Fibroblast of mammary gland (primary cell): ENCODE measurements at places on chromosomes 3 and 15.

DNA sequence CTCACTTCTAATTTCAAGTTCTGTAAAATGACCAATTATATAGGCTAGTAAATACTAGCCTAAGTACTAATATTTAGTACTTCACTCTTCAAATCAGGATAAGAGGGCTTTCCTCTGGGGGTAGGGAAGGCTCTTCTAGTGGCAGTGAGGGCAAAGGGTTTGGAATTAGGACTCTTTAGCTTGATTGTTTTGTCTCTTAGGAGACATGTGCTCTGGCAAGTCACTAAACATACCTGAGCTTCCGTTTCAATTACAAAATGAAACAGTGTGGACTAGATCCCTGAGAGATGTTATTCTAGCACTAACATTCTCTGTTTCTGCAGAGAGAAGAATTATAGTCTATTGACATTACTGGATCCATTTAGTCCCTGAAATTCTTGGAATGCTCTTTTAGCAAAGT, 71.5 kb downstream of the PCOLCE2 start:
- DNase-seq: no peak

DNA sequence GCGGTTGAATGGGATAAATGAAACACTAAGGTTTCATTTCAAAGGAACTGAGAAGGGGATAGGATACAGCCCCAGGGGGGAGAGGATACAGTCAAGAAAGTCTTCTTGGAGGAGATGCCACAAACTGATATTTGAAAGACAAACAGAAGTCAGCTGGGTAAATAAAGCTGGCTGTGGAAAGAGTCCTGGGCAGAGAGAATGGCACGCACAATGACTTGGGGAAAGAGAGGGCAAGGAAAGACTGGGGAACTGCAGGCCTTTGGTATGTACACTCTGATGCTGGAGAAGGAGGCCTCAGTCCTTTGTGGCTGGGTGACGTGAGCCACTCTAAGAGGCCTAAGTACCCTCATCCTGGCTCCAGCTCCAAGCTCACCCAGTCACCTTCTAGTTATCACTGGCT, 45.2 kb upstream of the LMCD1 start:
- DNase-seq: no peak

GRCh38 chr3:105399611-105400010, 32.9 kb downstream of the ALCAM start:
- DNase-seq: no peak

GRCh38 chr3:156859578-156859977, 33.4 kb downstream of the LEKR1 start:
- no peak for DNase-seq

DNA sequence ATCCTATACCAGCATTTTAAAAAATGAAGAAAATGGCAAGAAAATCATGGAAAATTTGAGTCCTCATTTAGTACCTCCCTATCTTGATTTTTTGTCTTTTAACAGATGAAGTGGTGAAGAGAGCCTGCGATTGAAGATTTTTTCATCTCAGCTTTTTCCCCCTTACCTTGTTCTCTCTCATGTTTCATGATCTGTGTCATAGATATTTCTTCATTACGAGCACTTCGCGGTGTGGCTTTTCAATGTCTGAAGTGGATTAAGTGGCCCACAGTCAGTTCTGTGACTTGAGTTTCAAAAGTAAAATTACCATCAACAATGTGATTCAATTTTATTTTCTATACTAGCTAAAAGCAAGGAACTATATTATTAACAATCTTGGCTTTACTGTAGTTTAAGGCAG, 147.2 kb downstream of the FNDC3B start:
- no peak for DNase-seq

GRCh38 chr3:74988095-74988494, 373.6 kb upstream of the CNTN3 start:
- no peak for DNase-seq

DNA sequence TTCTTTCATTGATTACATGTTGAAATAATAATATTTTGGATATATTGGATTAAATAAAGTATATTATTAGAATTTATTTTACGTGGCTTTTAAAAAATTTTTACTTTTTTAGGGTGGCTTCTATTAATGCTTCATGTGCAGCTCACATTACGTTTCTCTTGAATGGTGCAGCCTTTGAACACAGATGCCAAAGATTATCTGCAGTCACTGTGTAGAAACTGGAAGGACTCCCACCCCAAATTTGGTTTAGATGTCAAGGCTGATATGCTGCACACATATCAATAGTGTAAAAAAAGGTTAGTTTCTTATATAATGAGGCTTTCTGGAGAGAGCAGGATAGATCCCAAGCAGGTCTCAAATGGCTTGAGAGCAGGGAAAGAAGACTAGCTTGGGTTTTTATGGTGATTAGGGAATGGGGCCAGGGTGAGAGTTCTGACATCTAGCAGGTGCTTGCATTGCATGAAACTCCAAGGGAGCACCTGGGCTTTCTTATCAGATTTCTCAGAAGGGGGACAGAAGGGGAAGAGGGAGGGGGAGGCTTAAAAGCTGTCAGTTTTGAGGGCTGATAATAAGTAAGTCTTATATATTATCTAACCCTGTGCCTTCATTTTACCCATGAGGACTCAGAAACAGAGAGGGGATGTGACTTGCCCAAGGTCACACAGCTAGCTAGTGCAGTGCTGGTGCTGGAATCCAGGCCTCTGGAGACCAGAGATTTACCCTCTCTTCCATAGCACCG, 89.6 kb downstream of the CHST2 start:
- DNase-seq: no peak

DNA sequence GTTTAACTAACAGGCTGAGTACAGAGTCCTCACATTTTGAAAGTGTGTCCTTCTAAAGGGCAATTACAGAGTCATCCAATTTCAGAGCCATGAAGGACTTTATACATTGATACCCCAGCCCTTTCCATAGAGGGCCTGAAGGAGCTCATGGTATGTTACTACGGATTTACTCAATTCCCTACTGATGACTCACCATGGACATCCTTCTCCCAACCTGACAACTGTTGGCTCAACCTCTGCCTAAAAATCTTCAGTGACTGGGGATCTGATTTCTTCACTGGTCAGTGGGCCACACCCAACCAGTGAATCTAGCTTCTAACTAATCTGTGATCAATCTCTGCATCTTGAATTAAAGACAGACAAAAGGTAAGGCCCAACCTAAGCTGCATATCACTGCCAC, 963.4 kb upstream of the CFAP20DC start:
- peak; percentile 14 for DNase-seq

GRCh38 chr15:55277116-55277564, 12.5 kb downstream of the RAB27A start:
- peak; percentile 41 for DNase-seq

GRCh38 chr15:50562735-50563640, 16.5 kb upstream of the USP50 start:
- DNase-seq: peak; percentile 17

DNA sequence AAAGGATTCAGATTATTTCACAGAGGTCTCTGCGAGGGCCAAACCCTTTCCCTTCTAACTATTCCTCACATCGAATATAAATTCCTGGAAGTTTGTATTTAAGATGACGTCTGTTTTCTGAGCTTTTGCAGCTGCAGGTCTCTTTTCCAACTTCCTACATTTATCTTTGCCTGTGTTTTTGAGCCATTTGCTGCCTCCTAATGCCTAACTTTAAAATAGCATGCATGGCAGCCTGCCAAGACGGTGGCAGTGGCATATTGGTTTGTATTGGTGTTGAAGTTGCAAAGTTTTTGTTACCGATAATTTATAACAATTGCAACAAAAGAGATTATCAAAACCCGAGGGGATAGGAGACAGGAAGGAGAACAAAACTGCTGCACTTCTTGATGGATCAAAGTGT, 187.1 kb upstream of the DNAJC19 start:
- peak; percentile 56 for DNase-seq

DNA sequence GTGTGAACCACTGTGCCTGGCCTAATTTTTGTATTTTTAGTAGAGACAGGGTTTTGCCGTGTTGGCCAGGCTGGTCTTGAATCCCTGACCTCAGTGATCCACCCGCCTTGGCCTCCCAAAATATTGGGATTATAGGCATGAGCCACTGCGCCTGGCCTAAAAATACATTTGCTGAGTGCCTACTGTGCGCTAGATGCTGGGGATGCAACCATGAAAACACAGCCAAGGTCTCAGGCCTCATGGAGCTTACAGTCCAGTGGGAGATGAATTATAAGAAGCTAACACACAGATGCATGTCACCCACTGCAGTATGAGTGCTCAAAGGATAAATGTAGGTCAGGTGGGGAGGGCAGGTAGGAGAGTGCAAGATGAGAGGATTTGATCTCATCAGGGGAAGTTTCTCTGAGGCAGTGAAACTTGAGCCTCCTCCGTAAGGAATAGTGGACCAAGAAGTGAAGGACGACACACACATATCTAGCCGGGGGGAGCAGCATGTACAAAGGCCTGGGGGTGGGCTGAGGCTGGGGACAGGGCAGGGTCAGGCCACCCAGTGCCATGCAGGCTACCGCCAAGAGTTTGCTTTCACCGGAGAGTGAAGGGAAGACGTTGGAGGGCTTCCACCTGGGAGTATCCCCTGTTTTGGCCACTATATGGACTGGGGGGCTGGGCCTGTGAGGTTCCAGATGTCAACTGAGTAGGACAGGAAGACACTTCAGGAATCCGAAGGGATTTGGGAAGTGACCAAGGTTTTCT, 24.3 kb downstream of the IRAK2 start:
- no peak for DNase-seq

DNA sequence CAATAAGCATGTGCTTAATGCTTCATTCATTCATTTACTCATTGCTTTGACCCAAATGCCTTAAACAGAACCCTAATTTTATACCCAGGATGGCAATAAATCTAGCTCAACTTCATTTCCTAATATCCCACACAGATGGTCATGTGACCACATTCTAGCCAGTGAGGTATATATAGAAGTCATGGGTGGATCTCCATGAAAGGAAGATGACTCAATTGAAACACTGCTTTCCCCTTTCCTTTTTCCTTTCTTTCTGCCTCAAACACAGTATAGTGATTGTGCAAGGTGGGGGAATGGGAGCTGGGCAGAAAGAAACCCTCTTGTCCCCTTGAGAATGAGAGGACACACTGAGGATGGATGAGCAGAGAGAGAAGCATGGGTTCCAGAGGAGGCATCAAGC, 183.5 kb upstream of the PRICKLE2 start:
- DNase-seq: peak; percentile 58

GRCh38 chr3:79314962-79315361, 452.8 kb downstream of the ROBO1 start:
- DNase-seq: peak; percentile 15

- no peak for DNase-seq
Measured at GRCh38 chr3:76668653-76669052, 371.2 kb upstream of the ROBO2 start.

DNA sequence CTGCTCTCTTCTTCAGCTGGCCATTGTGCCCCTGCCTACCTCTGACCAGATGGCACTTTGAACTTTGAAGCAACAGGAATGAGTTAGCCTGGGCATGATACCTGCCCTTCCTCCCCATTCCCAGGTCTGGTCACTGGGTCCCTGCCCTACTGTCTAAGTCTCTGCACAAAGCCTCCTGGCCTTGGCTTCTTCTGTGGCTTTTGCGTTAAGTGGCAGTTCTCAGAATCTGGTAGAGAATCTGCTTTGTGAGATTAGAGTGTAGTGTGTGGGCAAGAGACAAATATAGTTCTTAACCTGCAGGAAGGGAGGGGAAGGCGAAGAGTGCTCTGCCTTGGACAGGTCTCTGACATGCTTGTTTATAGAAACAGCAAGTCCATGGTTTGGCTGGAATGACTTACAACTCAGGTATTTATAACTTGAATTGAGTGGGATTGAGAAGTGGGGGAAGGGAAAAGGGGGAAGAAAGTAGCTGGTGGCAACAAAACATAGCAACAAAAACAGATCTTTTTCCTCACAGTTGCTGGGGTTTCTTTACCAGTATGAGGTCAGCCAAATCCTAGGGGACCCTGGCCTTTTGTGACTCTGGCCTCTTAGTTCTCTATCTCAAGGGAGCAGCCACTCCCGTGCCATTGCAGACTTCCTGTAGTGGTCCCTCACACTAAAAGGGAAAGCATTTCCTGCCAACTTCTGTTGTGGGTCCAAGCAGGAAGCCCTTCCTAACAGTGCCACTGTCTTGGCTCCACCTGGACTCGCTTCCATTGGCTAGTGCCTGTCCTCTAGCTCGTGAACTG, 16.7 kb downstream of the MAPKBP1 start:
- DNase-seq: peak; percentile 66

DNA sequence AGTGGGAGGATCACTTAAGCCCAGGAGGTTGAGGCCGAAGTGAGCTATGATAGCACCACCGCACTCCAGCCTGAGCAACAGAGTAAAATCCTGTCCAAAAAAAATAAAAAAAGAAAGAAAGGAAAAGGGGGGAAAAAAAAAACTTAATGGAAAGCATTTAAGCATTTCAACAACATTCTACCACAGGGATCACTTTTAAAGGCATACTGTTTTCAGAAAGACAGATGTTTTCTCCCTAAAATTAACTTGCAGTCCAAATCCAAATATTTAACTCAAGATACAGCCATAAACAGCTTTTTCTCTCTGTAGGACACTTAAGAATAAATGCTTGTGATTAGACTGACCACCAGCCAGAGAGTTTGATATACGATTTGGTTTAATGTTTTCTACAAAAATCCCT, 141.0 kb downstream of the MAGI1 start:
- no peak for DNase-seq

DNA sequence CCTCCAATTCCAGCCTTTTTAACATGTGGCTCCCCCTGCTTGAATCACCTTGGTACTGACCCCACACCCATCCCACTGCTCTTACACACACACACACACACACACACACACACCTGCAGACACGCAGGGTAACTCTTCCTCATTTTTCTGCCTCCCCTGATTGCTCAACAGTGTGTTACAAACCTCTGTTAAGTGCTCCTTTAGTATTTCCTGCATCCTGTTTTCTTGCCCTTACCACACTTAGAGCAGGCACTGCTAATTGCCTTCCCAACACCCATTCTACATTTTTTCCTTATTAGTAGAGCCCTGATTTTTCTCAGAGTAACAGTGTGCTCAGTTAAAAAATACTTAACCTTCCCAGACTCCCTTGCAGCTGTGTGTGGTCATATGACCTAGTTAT, 184.0 kb downstream of the EBLN2 start:
- no peak for DNase-seq

DNA sequence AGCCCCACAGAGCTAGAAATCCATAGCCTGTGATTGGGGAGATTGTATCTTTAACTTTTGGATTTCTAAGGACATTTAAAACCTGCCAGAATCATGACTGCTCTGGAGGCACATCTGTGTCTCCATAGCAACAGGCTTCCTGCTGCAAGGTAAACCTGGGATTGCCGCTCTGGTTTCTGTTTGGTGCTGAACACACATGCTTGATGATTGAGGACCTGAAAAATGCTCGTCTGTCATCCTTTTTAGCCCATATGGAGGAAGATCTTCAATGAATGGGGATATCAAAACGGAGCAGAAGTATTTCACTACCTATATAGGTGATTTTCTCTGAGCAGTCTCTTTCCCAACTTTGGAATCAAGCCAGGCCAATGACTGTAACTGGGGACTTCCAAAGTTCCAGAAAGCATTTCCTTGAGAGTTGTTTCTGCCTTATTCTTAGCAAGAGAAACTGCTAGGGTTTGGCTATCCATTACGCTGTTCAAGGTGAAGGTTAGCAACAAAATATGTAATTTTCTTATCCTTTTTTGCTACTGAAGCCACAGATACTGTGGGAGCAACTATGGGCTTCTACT, 96.5 kb upstream of the TNIK start:
- DNase-seq: no peak

- no peak for DNase-seq
Measured at GRCh38 chr15:67784090-67784781, 41.1 kb upstream of the SKOR1 start.

- DNase-seq: no peak
Measured at GRCh38 chr15:30992249-30992864, 929 bp upstream of the MTMR10 start.
